ENCODE measurements at places on chromosomes 1 and 21. TPM values are rescaled to one million over a fixed set of nuclear protein-coding genes. Genes with fewer than 3 reads are reported as not detected.

The RHBG gene
- not detected for total RNA-seq

The PRRX1 gene
- not detected for total RNA-seq

The PCP4L1 gene
- not detected for total RNA-seq

DNA sequence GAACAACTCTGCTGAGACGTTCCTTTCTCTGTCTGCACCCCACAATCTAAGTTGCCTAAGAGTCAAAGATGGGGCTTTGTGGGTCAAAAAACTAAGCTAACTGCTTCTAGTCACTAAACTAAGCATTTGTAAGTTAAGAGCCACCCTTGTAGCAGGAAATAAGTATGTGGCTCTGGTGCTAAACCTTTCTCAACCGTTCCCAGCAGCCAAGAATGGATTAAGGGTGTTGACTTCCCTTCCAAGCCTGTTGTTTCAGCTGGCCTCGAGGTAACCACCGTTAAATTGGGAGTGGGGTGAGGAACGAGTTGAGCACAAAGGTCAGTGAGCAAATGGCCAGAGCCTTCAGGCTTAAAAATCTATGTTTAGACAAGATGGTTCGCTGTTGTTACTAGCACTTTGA is 169.1 kb downstream of the TRIM33 start:
- H3K4me1 ChIP-seq, result peaks cover 49% of the 10 kb centered on the region
- H3K27ac ChIP-seq, result peak overlapping the region; percentile 88
- H3K27me3 ChIP-seq, result no peaks in the 10 kb centered on the region
- no peak for DNase-seq
- H3K4me3 ChIP-seq, result no peak overlapping the region

GRCh38 chr1:10733474-10734366 is 62.7 kb downstream of the CASZ1 start:
- H3K27me3 ChIP-seq, result peaks cover 1% of the 10 kb centered on the region
- peak; percentile 88 for DNase-seq
- H3K27ac ChIP-seq, result no peak overlapping the region
- peaks cover 14% of the 10 kb centered on the region for H3K4me1 ChIP-seq
- H3K36me3 ChIP-seq, result no peaks in the 10 kb centered on the region

GRCh38 chr1:85700422-85700821 is 7.8 kb downstream of the ZNHIT6 start:
- peaks cover 52% of the 10 kb centered on the region for H3K36me3 ChIP-seq
- peaks cover 27% of the 10 kb centered on the region for H3K4me1 ChIP-seq
- no peak overlapping the region for H3K4me3 ChIP-seq
- no peak for DNase-seq
- no peak overlapping the region for H3K27ac ChIP-seq

DNA sequence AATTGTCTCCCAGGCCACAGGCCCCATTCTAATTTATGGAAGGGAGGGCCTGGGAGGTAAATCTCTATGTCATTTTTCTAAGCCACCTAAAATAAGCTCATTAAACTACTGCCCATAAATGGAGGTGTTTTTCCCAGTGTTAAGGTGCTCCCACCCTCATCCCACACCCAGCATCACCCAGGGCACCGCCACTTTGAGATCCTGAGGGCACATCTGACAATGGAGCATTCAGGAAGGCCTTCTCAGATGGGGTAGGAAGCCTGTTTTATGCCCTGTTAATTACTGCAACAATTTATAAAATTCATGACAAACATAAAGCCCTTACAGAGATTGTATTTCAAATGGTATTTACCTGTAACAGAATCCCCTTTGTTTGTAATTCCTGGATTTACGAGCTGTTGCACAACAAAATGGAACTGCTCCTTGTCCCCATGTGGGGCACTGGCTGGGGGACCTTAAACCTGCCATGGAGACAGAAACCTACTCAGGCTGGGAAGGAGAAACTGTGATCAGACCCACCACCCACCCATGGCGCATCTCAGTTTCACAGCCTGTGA is 319.5 kb upstream of the USP24 start:
- no peaks in the 10 kb centered on the region for H3K36me3 ChIP-seq
- peaks cover 7% of the 10 kb centered on the region for H3K27me3 ChIP-seq
- no peaks in the 10 kb centered on the region for H3K4me1 ChIP-seq
- H3K4me3 ChIP-seq, result no peak overlapping the region
- no peak overlapping the region for H3K27ac ChIP-seq
- no peak for DNase-seq

GRCh38 chr1:167673265-167673664 is 43.2 kb downstream of the RCSD1 start:
- peaks cover 56% of the 10 kb centered on the region for H3K4me1 ChIP-seq
- no peaks in the 10 kb centered on the region for H3K27me3 ChIP-seq
- H3K36me3 ChIP-seq, result peaks cover 52% of the 10 kb centered on the region
- H3K27ac ChIP-seq, result peak overlapping the region; percentile 16
- DNase-seq, result no peak

DNA sequence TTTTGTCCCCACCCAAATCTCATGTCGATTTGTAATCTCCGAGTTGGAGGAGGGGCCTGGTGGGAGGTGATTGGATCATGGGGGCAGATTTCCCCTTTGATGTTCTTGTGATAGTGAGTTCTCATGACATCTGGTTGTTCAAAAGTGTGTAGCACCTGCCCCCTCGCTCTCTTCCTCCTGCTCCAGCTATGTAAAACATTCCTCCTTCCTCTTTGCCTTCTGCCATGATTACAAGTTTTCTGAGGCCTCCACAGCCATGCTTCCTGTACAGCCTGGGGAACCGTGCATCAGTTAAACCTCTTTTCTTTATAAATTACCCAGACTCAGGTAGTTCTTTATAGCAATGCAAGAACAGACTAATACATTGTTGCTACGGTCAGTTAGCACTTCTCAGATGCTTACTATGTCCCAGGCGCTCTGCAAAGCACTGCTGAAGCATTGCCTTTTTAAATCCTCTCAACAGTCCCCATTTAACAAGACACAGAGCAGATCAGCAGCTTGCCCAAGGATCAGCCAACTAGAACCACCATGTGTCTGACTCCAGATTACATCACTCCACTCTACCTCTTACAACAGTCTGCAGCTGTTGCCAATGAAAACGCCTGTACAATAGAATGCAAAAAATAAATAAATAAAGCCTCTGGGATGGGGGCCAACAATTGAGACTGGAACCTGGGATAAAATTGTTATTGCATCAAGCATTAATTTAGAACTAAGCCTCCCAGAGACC is 52.4 kb upstream of the USP1 start:
- H3K36me3 ChIP-seq, result no peaks in the 10 kb centered on the region
- DNase-seq, result no peak
- no peak overlapping the region for H3K4me3 ChIP-seq
- H3K4me1 ChIP-seq, result no peaks in the 10 kb centered on the region
- no peak overlapping the region for H3K27ac ChIP-seq

GRCh38 chr1:225806249-225806648 is 3.7 kb upstream of the EPHX1 start:
- H3K27ac ChIP-seq, result no peak overlapping the region
- H3K4me1 ChIP-seq, result peaks cover 12% of the 10 kb centered on the region
- DNase-seq, result no peak
- no peaks in the 10 kb centered on the region for H3K36me3 ChIP-seq

DNA sequence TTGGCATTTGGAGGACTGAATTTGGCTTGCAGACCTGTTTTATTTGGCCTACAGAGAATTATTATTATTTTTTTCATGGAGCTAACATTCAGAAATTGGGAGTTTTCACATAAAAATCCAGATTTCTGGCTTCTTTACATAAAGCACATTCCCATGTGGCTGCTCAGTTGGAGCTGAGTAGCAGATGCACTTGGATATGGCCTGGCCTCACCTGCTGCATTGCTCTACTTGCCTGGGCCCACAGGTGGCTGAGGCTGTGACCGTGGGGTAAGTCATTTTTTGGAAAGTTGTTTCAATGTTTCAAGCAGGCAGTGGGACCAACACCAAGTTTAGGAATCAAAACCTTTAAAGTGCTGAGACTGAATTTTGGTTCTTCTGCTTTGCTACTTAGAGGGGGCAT is 56.7 kb downstream of the GADD45A start:
- H3K4me1 ChIP-seq, result peaks cover under 1% of the 10 kb centered on the region
- no peak for DNase-seq
- no peak overlapping the region for H3K27ac ChIP-seq
- H3K36me3 ChIP-seq, result no peaks in the 10 kb centered on the region

DNA sequence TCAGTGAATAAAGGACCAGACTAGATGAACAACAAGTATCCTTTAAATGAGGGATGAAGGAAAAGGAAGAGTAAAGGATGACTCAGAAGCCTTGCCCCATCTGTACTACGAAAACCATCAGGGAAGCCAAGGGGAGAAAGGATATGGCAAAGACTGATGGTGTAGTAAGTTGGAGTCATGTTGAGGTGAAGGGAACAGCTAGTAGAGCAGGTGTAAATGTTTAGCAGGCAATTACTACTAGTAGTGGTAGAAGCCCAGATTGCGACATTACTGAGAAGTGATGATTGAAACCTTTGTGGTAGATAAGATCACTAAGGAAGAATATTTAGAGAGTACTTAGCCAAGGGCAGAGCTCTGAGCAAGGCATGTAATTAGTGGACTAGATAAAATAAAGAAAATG is 84.0 kb downstream of the PHTF1 start:
- no peak for DNase-seq
- no peaks in the 10 kb centered on the region for H3K27me3 ChIP-seq
- no peak overlapping the region for H3K27ac ChIP-seq
- H3K36me3 ChIP-seq, result no peaks in the 10 kb centered on the region

DNA sequence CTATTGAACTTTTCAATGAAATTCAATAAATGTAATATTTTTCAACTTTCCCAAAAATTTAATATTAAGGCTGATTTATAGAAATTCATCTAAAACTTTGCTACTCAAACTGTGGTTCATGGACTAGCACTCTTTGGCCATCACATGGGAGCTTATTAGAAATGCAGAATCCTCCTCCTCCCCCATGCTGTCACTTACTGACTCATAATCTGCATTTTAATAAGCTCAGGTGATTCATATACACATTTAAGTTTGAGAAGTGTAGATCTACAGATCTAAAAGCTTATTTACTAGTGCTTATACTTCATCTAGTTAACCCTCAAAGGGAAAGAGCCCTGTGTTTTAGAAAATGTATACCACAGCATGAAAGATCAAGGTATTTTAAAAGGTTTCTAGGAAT is 84.3 kb downstream of the HS2ST1 start:
- no peak for DNase-seq
- no peak overlapping the region for H3K4me3 ChIP-seq
- peaks cover 8% of the 10 kb centered on the region for H3K36me3 ChIP-seq

DNA sequence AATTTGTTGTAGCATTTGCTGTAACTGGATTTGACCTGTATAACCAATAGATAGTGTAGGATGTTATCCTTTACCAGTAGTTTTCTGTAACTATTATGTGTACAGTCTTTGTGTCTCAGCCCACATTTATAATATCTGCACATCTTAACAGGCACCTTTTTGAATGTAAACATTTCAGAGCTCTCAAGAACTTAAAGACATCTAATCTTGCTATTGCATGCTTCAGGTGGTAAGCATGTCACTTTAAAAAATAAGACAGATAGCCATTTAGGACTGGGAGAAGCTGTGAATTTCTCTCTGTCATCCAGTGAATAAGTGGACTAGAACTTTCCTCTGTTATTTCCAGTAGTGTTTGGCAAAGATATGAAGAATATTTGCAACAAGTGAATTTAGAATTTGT is 22.6 kb upstream of the GPR52 start:
- peaks cover 5% of the 10 kb centered on the region for H3K4me1 ChIP-seq
- H3K36me3 ChIP-seq, result no peaks in the 10 kb centered on the region
- no peak overlapping the region for H3K4me3 ChIP-seq
- no peak overlapping the region for H3K27ac ChIP-seq

DNA sequence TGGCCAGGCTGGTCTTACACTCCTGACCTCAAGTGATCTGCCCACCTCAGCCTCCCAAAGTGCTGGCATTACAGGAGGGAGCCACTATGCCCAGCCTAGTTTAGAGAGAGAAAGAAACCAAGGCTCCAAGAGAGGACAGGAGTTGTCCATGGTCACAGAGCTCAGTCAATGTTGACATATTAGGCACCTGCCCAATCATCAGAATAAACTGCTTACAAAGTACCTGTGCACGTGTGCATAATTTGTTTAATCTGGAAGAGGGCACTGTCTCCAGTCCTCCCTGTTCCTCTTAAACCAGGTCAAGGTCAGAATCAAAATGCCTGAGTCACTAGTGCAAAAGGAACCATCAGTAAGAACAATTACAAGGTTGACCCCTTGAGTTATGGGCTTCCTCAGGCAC is 20.3 kb upstream of the MPZL1 start:
- no peak for DNase-seq
- H3K4me3 ChIP-seq, result no peak overlapping the region
- peaks cover 42% of the 10 kb centered on the region for H3K36me3 ChIP-seq

- no peaks in the 10 kb centered on the region for H3K4me1 ChIP-seq
- H3K27me3 ChIP-seq, result no peaks in the 10 kb centered on the region
- no peak for DNase-seq
- H3K36me3 ChIP-seq, result no peaks in the 10 kb centered on the region
These were observed 116.2 kb downstream of the PTBP2 start for GRCh38 chr1:96837781-96838216.

GRCh38 chr1:53737648-53738204 is 1.2 kb downstream of the GLIS1 start:
- peaks cover 2% of the 10 kb centered on the region for H3K36me3 ChIP-seq
- no peak for DNase-seq
- no peak overlapping the region for H3K4me3 ChIP-seq
- H3K27ac ChIP-seq, result no peak overlapping the region
- peaks cover 43% of the 10 kb centered on the region for H3K27me3 ChIP-seq

GRCh38 chr1:198619375-198620140 is 19.3 kb upstream of the PTPRC start:
- no peaks in the 10 kb centered on the region for H3K27me3 ChIP-seq
- peak overlapping the region; percentile 99 for H3K27ac ChIP-seq
- DNase-seq, result peak; percentile 59

DNA sequence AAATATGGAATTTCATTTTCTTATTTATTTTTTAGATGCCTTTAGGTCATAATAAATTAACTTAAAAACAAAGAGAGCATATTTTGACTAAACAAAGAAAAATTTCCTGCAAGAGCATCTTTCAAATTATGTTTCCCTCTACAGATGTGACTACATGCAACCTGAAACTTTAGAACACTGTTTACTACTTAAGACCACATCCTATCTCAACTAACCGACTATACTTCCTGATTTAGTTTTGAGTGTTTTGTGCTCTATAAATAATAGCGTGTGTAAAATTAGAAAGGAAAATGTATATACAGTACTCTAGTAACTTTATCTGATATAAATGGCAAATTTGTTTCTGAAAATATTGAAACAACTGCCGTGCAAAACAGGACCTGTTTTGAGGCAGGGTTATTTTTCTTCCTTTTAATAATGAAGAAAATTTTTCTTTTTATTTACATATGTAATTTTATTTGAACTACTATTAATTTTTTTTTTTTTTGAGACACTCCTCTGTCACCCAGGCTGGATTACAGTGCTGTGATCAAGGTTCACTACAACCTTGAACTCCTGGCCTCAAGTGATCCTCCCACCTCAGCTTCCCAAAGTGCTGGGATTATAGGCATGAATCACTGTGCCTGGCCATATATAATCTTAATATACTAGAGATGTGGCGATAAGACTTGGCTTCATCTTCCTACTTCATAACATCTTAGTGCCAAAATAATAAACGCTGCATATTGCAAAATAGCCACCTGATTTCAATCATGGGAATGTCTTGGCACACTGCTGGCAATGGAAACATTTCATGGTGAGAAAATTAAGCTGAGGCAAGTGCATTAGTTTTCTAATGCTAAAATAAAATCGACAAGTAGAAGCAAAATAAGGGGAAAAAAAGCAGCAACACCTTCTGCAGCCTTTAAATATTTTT is 12.3 kb downstream of the ZRANB2 start:
- H3K27ac ChIP-seq, result peak overlapping the region; percentile 78
- H3K27me3 ChIP-seq, result no peaks in the 10 kb centered on the region
- H3K36me3 ChIP-seq, result peaks cover 51% of the 10 kb centered on the region
- H3K4me3 ChIP-seq, result no peak overlapping the region
- no peak for DNase-seq

- H3K27ac ChIP-seq, result peak overlapping the region; percentile 99
- peaks cover 14% of the 10 kb centered on the region for H3K36me3 ChIP-seq
- H3K27me3 ChIP-seq, result no peaks in the 10 kb centered on the region
These were observed 1.0 kb downstream of the TP53BP2 start for GRCh38 chr1:223844787-223845036.

Measured in activated CD8-positive, alpha-beta T cell treated with anti-CD3 and anti-CD28 coated beads for 36 hours (primary cell).